Activated B cell treated with CpG ODN at 0.5 μM for 24 hours (primary cell): ENCODE measurements at places on chromosomes 4 and X.
A peak's percentile ranks its signal among the peaks of the same experiment; 100 is the strongest.

GRCh38 chr4:89419111-89419695, 111.6 kb upstream of the GPRIN3 start:
- DNase-seq = no peak

- DNase-seq = no peak
Measured at GRCh38 chr4:538542-539142, 37.5 kb downstream of the TMEM271 start.

GRCh38 chr4:135359128-135359527, 1157.5 kb upstream of the PABPC4L start:
- no peak for DNase-seq

DNA sequence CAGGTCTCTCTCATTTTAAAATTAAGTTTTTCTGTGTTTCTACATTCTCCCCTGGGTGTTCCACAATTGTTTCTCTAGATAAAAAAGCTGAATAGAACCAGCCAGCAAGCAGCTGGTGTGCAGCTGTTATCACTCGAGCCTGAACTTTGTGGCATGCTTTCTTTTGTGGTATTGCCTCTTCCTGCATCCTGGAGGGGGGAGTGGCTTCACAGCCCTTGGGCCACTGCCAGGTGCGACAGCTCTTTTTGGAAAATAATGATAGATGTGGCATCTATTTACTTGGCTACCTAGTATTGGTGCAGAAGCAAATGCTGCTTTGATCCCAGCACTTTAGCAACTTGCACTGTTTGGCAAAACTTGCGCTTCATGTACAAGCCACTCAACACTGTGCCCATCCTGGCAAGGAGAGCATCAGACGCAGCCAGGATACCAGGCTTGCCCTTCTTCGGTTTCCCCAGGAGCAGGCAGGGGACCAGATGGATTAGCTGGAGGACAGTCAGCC, 69.4 kb downstream of the HMGB2 start:
- no peak for DNase-seq

DNA sequence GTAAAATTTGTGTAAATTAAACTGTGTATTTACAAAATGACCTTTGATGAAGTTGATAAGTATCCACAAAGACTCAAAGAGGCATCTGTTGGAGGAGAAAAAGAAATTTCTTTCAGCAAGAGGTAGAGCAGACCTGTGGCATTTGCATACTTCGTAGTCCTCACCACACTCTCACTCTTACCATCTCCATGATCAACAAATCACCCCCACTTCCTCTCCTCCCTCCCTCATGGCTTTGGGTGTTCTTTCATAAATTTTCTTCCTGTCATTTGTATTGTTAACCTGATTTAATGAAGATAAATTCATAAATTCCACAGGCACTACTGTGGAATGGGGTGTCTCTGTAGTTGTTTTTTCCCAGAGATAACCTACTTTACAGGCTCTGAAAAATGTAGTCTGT, 366.5 kb downstream of the ZNF674 start:
- no peak for DNase-seq

DNA sequence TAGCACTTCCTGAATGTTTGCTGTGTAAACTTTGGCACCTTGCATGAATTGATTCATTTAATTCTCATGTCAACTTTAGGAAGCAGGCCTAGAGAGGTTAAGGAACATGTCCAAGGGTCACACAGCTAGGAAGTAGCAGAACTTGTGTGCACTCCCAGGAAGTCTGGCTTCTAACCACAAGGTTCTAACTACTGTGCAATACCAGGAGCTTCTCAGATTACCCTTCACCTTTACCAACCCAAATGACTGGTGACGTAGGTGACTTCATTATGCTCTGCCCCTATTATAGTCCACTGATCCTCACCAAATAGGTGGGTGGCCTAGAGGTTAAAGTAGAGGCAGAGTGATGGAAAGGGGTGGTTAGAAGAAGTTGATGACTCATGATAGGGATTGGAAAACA, 14.4 kb downstream of the AR start:
- no peak for DNase-seq

DNA sequence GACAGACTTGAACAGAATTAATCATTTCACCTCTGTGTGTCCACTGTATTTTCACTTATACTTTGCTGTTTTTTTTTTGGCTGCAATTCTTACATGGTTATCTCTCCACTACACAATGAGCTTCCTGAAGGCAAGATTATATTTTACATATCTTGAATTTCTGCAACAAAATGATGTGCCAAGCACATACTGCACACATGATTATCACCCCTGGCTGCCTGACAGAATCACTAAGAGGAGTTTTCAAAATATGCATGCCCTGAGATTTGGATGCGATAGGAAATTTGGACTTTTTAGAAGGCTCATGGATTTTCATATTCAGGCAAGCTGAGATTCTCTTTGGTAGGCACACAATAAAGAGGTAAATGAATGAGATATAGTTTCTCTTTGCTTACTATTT, 1162.1 kb upstream of the IGFBP7 start:
- DNase-seq = no peak

DNA sequence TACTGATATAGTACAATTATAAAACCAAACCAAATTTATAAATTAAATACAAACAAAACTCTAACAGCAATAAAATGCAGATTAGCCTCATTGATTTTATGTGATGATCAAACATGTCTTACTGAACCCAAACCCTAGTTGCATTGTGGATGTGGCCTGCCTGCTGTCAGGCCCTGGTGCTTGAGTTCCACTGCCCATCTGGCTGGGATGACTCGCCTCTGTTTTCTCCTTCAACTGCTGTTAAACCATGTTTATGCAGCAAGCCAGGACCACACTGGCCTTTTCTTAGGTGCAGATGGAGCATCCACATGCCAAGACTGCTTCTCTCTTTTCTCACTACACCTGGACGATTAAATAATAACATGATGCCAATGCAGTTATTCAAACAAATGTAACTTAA, 22.6 kb downstream of the NAP1L5 start:
- DNase-seq = no peak

- no peak for DNase-seq
Measured at GRCh38 chr4:156941940-156942548, 29.6 kb downstream of the PDGFC start.

DNA sequence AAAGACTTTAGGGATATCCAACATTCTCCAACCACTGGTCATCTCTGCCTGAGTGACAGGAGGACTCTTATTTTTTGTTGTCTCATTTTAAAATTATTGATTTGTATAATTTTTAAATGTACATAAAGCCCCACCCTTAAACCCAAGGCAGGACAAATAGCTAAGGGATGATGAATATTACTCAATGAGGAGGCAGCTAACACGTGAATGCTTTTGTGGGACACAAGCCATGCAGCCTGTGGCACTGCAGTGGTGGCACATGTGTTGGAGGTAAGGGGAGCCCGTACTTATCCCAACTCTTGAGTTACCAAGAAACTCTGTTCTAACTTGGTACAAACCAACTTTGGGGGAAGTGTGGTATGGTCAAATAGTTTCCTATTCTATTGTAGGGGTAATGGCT, 19.5 kb downstream of the MID1IP1 start:
- no peak for DNase-seq

DNA sequence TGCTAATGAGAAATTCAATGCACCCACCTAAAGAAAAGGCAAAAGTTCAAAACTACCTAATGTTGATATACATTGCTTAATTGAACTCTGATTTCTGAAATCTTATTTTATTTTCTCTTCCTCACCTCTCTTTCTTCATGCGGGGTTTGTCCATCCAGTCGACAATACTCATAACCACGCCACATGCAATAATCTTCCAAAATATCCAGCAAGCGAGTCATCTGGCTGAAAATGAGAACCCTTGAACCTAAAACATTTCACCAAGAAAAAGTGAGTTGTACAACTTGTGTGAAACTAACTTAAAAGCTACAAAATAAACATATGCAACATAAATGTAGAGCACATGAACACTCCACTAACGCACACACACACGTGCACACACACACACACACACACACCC, 26.7 kb downstream of the SMARCA1 start:
- DNase-seq = no peak

GRCh38 chr4:1500966-1501753, 94.9 kb upstream of the NKX1-1 start:
- DNase-seq = peak; percentile 12

- DNase-seq = no peak
Measured at GRCh38 chrX:37755025-37755424, 24.8 kb upstream of the CYBB start.

- DNase-seq = no peak
Measured at GRCh38 chrX:108437349-108438109, 693 bp downstream of the COL4A6 start.

- DNase-seq = no peak
Measured at GRCh38 chr4:56764775-56765174, 56.7 kb downstream of the SPINK2 start.

GRCh38 chrX:45515262-45516215, 314.9 kb upstream of the DIPK2B start:
- no peak for DNase-seq

- DNase-seq = no peak
Measured at GRCh38 chrX:46380148-46380752, 165.0 kb downstream of the ZNF674 start.

GRCh38 chrX:150610043-150610442, 41.6 kb downstream of the MTM1 start:
- DNase-seq = no peak

GRCh38 chrX:70979136-70979762, 48.4 kb upstream of the SLC7A3 start:
- DNase-seq = no peak

DNA sequence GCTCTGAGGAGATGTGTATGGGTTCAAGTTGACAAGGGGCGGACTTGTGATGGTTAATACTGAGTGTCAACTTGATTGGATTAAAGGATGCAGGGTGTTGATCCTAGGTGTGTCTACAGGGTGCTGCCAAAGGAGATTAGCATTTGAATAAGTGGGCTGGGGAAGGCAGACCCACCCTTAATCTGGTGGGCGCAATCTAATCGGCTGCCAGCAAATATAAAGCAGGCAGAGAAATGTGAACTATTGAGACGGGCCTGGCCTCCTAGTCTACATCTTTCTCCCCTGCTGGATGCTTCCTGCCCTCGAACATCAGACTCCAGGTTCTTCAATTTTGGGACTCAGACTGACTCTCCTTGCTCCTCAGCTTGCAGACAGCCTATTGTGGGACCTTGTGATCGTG, 26.7 kb upstream of the SMIM10L2A start:
- no peak for DNase-seq

DNA sequence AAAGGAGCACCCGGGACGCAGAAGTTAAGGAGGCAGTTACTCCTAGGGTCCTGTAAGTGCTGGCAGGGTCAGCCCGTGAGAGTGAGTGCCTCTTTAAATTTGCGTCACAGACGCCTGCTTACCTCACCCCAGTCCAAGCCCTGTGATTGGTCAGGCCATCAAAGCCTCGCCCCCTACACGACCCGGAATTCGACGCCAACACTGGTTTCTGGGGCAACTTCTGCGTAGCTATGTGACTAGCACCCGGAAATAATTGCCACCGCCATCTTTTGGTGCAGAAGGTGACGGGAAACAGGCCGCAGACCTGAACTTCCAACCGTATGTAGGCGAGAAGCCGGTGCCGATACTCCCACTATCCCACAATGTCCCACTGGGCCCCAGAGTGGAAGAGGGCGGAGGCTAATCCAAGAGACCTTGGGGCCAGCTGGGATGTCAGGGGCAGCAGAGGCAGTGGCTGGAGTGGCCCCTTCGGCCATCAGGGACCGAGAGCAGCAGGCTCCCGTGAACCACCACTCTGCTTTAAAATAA, at the start of gene DDX53:
TSS of gene DDX53 (plus strand) at position 265 of the 528 bp plus-strand sequence. CDS start at position 363, 98 bp downstream.
- DNase-seq = no peak

- DNase-seq = no peak
Measured at GRCh38 chr4:48129307-48130014, 4.6 kb downstream of the TXK start.

DNA sequence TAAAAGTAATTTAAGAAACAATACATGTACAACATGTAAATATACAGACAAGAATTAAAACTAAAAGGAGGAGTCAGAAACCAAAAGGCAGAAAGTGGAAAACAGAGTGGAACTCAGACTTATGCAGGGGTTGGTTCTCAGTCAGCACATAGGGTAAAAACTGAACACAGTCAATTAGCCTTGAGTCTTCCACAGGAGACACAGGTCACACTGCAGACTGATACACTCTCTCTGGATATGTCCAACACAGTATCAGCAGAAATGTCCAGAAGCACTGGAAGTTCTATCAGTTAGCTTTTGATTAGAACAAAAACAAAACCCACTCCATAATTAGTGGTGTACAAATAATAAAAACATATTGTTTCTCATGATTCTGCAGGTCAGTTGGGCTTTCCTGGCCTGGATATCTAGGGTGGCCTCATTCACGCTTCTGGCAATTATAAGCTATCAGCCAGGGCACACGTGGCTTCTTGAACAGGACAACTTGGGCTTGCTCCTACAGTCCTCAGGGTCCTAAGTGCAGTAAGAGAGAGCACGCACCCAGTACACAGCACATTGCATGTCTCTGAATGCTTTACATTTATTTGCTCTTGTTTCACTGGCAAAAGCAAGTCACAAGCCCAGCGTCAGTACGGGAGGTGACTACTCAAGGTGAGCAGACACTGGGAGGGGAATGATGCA, 21.6 kb downstream of the TEC start:
- no peak for DNase-seq

DNA sequence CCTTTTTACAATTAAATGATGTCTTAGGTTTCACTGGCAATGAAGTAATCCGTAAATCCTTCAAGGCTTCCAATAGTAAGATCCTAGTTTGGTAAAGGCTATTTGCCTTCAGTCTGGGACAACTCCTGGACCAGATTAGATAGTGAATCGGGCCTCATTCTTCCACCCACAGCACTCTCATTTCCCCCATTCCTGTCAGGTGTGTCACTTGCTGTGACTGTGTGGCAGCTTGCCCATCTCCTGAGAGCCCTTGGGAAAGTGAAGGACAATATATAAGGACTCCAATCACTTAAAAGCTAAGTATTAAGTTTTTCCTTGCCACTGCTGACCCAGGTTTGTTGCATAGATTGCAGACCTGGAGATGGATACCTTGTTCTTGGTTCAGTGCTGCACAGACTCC, 3.3 kb upstream of the GASK1B start:
- no peak for DNase-seq

GRCh38 chr4:169256856-169257761, 13.6 kb downstream of the SH3RF1 start:
- no peak for DNase-seq

GRCh38 chrX:49860867-49861535, 18.3 kb upstream of the USP27X start:
- no peak for DNase-seq

- DNase-seq = no peak
Measured at GRCh38 chr4:8645753-8646124, 53.2 kb downstream of the CPZ start.

GRCh38 chrX:11135564-11136185, 24.5 kb downstream of the HCCS start:
- DNase-seq = no peak

GRCh38 chr4:1713003-1713851, 1.1 kb upstream of the SLBP start:
- DNase-seq = no peak
